CD4-positive, alpha-beta T cell treated with Interleukin-10 for 1 hour (primary cell): ENCODE measurements at places on chromosomes 12 and 14.
A peak's percentile ranks its signal among the peaks of the same experiment; 100 is the strongest.

- DNase-seq, result no peak
Observed at GRCh38 chr12:25784669-25785068, 173.8 kb upstream of the RASSF8 start.

GRCh38 chr12:112167031-112167461, 41.7 kb downstream of the TRAFD1 start:
- no peak for DNase-seq

GRCh38 chr12:3432176-3432742, 58.7 kb upstream of the PRMT8 start:
- no peak for DNase-seq

- DNase-seq, result no peak
Observed at GRCh38 chr12:49548481-49548821, 9.6 kb downstream of the KCNH3 start.

- DNase-seq, result no peak
Observed at GRCh38 chr12:46380022-46380796, 7.6 kb upstream of the SLC38A2 start.

- DNase-seq, result peak; percentile 26
Observed at GRCh38 chr12:10128687-10129086, 1.3 kb downstream of the CLEC7A start.

DNA sequence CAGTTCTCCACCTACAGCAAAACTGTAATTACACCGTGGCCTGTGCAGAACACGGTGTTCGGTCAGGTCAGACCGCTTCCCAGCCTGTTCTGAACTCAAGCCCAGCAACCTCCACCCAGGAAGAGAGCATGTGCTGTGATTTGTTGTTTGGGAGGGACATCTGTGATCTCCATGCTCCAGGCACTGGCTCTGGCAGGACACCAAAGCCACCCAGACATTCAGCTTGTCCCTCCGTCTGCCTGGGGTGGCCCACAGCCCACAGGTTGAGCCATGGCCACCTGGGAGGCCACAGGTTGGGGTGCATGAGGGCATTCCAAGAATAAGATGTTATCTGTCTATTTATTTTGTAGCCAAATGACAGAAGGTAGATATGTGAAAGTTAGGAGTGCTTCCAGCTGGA, 1091.1 kb downstream of the VRK1 start:
- DNase-seq, result no peak

DNA sequence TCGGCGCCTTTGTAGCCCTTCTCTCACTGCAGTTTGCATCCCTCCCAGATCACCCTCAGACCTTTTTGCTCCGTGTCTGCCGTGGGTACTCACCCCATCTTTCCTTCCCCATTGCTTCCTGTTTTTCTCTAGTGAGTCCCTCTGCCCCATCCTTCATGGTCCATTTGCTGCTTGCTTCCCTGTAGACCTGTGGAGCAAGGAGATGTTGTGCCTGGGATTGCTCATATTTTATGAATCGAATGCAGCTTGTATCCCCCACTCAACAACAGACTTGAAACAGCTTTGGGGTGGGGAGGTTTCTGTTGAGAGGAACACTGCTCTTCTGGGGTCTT, 661 bp downstream of the DENR start:
- DNase-seq, result no peak

DNA sequence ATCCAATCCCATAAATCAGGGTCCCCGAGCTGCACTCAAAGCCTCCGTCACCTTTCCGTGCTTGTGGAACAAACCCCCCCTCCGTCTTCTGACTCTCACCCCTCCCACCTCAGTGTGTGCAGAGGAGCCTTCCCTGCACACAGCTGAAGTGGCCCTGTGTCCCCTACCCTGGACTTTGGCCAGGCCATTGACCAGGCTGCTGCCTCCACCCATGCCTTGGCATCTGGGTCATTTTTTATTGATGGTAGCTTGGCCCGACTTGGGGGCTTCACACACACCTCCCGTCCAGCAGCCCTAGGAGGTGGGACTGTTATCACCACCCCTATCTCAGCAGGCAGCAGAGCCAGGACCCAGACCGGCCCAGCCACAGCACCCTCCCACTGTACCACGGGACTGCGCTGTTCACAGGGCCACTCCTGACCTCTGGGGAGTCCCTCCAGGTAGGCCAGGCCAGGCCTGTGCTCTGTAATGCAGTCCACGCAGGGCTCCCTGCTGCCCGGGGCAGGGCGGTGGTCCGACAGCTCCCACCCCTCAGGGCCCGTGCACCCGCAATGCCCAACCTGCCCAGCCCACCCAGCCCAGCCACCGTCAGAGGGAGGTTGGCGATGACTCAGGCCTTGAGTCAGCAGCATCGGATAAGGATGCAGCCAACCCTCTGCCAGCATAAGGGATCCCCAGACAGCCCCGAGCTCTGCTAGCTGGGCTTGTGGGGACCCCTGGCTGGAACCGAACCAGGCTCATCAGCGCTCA, 9.2 kb upstream of the INF2 start:
- DNase-seq, result no peak

GRCh38 chr12:29980304-29980703, 196.6 kb upstream of the TMTC1 start:
- DNase-seq, result no peak

- no peak for DNase-seq
Observed at GRCh38 chr14:60720391-60720790, 3.8 kb downstream of the SIX4 start.

DNA sequence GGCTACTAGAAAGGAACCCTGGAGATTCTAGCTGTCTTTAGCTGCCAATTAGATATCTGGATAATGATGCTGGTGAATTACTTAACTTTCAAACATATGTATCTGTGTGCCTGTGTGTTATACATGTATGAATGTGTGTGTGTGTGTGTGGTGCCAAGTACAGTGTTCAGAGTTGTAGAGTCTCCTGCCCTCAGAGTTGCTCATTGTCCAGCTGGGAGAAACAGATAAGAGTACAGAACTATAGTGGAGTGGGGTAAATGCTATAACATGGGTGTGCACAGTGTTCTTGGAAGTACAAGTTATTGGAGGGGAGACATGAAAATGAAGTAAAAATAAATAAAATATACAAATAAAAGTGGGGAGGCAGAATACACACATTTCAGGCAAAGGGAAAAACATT, 23.6 kb upstream of the ADAM20 start:
- no peak for DNase-seq

DNA sequence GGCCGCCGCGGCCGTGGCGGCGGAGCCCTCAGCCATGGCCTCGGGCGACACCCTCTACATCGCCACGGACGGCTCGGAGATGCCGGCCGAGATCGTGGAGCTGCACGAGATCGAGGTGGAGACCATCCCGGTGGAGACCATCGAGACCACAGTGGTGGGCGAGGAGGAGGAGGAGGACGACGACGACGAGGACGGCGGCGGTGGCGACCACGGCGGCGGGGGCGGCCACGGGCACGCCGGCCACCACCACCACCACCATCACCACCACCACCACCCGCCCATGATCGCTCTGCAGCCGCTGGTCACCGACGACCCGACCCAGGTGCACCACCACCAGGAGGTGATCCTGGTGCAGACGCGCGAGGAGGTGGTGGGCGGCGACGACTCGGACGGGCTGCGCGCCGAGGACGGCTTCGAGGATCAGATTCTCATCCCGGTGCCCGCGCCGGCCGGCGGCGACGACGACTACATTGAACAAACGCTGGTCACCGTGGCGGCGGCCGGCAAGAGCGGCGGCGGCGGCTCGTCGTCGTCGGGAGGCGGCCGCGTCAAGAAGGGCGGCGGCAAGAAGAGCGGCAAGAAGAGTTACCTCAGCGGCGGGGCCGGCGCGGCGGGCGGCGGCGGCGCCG, 381 bp downstream of the YY1 start:
- no peak for DNase-seq

DNA sequence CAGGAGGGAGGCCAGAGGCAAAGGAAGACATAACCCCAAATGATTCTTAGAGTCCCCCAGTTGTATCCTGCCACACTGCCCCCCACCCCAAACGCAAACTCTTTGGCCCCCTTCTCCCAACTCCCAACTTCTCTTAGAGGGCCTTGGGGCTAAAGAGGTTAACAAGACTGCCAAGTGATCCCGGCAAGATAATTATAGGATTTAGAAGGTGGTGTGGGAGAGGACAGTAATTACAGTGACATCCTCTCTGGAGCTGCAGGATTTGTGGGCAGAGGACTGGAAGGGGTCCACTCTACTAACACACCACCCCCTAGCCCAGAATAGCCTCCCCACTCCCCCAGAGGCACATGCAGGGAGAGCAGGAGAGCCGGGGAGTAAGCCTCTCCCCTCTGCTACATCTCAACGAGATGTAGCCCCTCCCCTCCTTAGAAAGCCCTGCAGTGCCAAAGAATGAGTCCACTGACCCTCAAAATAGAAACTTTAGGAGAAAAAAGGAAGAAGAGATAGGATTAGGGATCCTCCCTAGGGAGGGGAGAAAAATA, 5.3 kb upstream of the GDF11 start:
- no peak for DNase-seq

- DNase-seq, result no peak
Observed at GRCh38 chr14:54756656-54757392, 145.8 kb downstream of the GCH1 start.

DNA sequence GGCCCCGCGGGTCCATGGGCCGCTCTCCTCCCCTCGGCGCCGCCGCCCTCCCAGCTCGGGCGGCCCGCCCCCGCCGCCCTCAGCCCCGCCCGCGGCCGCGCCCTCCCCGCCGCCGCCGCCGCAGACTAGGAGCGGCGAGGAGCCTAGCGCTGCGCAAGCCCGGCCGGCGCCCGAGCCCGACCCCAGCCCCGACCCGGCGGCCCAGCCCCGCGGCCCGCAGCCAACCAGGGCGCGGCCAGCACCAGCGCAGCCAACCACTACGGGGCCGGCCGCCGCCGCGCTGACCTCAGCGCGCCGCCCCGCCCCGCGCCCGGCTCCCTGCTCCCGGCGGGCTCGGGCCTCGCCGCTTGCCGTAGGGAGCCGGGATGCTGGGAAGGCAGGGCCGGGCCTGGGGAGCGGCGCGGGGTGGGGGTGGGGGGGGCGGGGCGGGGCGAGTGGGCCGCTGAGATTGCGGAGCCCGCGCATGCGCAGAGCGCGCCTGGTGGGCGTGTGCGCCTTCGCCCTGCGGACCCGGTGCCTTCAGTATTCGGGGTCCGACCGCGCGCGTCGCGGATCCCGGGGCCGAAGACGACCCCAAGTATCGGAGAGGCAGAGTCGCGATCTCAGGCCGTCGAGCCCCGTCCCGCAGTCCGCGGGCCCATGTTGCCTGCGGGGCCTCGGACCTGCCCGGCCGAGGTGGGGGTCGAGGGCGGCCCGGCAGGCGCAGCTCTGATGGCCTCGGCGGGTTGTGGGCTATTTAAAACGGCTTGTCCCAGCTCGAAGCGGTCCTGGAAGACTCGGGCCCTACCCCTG, at the start of gene CDC42BPB:
Gene CDC42BPB (minus strand): TSS at position 178 of the 792 bp plus-strand sequence. CDS start 376 bp downstream, outside the sequence.
- DNase-seq, result peak; percentile 67

- no peak for DNase-seq
Observed at GRCh38 chr14:73753887-73754795, 40.0 kb upstream of the PNMA1 start.

- no peak for DNase-seq
Observed at GRCh38 chr14:99173086-99173485, 98.9 kb downstream of the BCL11B start.

DNA sequence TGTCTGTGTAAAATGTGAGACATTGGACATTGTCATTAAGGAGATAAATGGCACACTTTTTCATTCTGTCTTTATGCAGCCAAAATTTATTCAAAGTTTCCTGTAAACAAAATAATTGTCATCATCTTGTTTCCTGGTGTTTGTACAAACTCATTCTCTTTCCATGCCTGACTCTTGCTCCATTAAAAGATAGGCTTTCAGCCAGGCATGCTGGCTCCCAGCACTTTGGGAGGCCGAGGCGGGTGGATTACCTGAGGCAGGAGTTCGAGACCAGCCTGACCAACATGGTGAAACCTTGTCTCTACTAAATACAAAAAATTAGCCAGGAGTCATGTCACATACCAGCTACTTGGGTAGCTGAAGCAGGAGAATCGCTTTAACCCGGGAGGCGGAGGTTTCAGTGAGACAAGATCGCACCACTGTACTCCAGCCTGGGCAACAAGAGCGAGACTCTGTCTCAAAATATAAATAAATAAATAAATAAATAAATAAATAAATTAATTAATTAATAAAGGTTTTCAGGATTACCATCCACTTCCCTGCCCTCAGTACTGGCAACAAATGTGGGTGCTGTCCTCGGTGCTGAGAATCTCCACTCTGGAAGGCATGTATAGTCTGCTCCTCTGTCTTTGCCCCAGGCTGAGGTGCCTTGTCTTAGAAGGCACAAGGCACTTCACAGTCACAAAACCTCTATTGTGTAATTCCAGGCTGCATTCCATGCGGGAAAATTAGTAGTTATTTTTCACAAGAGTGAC, 83.2 kb downstream of the PAH start:
- no peak for DNase-seq

- DNase-seq, result no peak
Observed at GRCh38 chr14:22505309-22505696, 83.7 kb downstream of the DAD1 start.

DNA sequence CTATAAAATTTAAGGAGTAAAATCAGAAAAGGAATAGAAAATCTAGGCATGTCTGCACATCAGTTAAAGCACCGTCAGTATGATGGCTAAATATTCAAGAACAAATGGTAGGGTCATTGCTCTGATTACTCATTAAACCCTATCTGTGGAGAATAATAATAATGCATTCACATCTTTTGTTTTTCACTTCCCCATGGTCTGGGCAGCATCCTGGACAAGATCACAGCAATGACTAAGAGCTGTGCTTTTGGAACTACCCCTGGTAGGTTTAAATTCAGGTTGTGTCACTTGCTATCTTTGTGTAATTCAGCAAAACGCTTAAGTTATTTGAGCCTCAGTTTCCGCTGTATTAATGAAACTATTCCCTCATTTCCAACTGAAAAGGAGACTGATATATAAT, 33.1 kb downstream of the C12orf42 start:
- no peak for DNase-seq

DNA sequence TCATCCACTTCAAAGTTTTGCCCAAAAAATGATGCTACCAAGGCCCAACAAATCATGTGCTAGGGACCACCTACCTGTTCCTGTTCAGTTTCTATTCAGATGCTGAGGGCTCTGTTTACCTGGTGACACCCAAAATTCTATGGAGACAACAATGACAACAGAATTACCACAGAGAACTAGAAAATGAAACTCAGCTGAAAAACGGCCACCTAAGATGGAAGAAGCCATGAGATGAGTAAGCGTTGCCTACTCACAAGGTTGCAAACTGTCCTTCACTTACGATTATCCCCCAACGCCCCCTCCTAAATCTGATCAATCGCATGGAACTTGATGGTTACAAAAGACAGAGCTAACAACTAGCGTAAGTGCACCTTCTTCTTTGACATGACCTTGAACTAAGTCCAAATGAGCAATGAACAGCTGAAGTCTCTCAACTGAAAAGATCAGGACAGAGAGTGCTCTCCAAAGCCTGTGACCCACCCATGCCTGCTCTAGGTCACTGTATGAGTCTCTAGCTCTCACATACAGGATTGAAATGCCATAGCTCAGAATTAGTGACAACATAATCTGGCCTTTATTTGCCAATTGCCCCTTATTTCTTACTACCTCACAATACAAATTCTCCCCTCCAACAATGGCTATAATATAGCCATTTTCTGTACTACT, at the start of gene RNASE11:
Gene RNASE11 (minus strand): TSS at position 513 of the 666 bp plus-strand sequence.
- no peak for DNase-seq
